Hepatic stellate cell (primary cell): ENCODE measurements at places on chromosomes 1 and 21.
A peak's percentile ranks its signal among the peaks of the same experiment; 100 is the strongest.

- DNase-seq = peak; percentile 48
These were observed 104.4 kb downstream of the GALNT2 start for GRCh38 chr1:230171356-230172015.

GRCh38 chr1:67339623-67340343 lies 32.1 kb downstream of the IL12RB2 start:
- peak; percentile 46 for DNase-seq

- DNase-seq = no peak
These were observed 375.3 kb upstream of the C1orf87 start for GRCh38 chr1:60448850-60449249.

DNA sequence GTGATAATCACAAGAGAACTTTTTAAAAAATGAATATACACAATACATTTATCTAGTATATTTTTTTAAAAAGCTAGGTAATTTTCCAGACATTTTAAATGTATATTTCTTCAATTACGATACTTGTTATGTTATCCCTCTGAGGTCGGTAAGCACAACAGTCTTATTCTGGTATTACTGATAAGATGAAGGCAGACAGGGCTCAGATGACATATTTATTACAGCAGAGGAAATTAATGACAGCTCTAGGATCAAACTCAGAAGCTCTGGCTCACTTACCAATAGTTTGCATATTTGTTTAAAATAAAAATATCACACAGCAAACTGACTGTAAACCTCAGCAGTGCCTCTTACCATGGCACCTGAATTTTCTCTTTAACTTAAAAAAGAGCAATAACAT lies 1347.0 kb upstream of the ADGRL2 start:
- DNase-seq = no peak

DNA sequence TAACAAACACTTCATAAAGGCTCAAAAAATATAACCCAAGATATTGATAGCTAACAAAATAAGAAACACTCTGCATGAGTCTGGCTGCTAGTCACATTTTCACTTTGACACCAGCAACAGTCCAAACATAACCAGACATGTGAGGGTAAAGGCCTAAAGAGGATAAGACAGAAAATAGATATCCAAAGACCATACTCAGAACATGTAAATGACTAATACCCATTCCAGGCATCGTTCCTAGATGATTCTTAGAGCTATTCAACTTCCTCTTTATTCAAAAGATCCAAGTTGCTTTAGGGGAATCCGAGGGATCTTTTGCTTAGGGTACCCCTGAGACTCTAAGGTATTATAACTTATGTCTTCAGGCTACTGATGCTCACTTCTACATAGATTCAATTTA lies 5.1 kb downstream of the COL24A1 start:
- DNase-seq = peak; percentile 40

GRCh38 chr1:158654571-158654970 lies 31.9 kb downstream of the SPTA1 start:
- DNase-seq = no peak

- no peak for DNase-seq
These were observed 64.7 kb downstream of the TGFBR3 start for GRCh38 chr1:91821126-91821868.

DNA sequence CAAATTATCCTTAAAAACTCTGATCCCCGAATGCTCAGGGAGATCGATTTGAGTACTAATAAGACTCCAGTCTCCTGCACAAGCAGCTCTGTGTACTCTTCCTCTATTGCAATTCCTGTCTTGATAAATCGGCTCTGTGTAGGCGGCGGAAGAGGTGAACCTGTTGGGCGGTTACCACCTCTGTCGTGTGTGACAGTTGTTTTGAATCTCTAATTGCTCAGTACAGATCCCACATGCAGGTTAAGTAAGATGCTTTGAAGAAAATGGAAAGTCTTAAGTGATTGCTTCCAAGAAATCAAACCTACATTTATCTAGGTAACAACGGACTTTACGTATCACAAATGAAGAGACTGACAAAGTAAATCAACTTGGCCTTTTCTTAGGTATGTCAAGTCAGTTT lies 35.5 kb downstream of the COA6 start:
- DNase-seq = no peak

- DNase-seq = no peak
These were observed 372.8 kb upstream of the DAB1 start for GRCh38 chr1:57796616-57797015.

DNA sequence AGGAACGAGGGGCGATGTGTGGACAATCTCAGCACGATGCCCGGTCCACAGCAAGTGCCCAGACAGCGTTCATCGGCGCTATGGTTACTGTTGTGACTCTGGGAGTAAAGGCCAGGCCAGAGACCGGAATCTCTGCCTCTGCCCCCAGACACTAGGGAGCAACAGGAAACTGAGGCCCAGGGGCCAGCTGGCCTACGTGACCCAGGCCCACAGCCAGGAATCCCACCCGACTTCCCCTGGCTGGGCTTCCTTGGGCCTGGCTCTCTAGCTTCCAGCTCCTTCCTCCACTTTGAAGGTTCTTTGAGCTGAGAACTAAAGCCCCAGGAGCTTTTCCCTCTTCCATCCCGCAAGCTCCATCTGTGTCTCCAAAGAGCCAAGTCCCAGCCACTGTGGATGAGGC lies 4.6 kb downstream of the LRP8 start:
- DNase-seq = no peak

DNA sequence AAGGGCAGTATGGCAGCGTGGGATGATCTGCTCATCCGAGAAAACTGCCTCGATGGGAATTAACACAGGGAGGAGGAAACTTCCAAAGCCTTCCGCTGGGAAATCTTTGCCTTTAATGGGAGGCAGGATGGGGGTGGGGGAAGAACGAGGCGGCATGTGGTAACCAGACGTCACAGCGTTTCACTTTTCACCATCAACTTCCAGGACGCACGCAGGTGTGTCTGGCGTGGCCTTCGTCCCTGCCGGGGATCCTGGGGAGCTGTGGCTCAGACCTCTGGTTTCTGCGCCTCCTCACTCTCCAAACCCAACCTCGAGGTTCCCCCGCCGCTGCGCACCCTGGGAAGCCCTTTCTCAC lies 282 bp downstream of the RSPH1 start:
- peak; percentile 43 for DNase-seq

- peak; percentile 94 for DNase-seq
These were observed at the start of gene PLOD1 for GRCh38 chr1:11934302-11935056. PLOD1 (plus strand) TSS chr1:11934717; CDS start chr1:11934780, 63 bp downstream.

DNA sequence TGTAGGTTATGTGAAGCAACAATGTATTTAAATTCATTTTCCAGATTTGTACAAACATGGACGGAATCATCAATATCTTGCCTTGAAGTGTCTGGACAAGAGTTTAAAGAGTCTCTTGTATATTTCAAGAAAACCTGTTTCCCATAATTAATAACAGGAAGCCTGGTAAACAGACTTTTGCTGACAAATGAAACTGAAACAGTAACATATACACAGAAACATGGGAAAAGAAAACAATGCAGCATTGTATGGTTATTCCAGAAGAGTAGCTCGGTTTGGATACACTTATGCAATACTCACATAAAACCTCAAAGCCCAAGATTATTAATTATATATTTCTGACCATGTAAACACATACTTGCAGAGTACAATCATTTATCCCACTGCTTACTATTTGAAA lies 265.5 kb downstream of the PTPRC start:
- DNase-seq = no peak

GRCh38 chr1:228814176-228814575 lies 78.9 kb downstream of the RHOU start:
- DNase-seq = no peak

- no peak for DNase-seq
These were observed 106.5 kb upstream of the SLC2A1 start for GRCh38 chr1:43065191-43065590.
